ENCODE measurements at places on chromosomes 2 and 18. TPM values are rescaled to one million over a fixed set of nuclear protein-coding genes. Genes with fewer than 3 reads are reported as not detected.

- H3K27me3 ChIP-seq, result no peaks in the 10 kb centered on the region
- DNase-seq, result no peak
These were observed 13.4 kb downstream of the STAMBP start for GRCh38 chr2:73841912-73842738.

EN1 gene
- total RNA-seq, result not detected

DNA sequence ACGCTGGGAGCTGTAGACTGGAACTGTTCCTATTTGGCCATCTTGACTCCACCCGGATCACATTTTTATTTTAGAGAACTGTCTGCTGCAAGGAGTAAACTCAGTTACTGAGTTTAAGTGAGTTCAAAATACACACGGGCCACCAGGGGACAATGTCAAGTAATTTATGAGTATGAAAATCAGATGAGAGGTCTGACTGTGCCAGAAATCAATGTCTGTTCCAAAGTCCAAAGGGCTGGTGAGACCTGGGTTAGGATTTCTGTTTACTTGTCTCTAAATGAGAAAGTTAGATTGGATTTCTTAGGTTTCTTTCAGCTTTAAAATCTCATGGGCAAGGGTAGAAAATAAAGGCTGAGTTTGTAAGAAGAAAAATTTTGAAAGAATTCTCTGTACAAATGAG, 465.8 kb upstream of the MEIS1 start:
- DNase-seq, result no peak
- H3K27ac ChIP-seq, result no peak overlapping the region
- H3K4me1 ChIP-seq, result no peaks in the 10 kb centered on the region
- no peaks in the 10 kb centered on the region for H3K27me3 ChIP-seq
- no peak overlapping the region for H3K4me3 ChIP-seq
- H3K36me3 ChIP-seq, result no peaks in the 10 kb centered on the region

SERPINB2 gene
- total RNA-seq, result not detected

Measured in uterus (tissue), 4 donors.